Frontal cortex (tissue), 4 donors: ENCODE measurements at places on chromosomes 16 and 17.

- peak; percentile 85 for DNase-seq
These were observed 5.7 kb upstream of the BANP start for GRCh38 chr16:87945351-87946042.

DNA sequence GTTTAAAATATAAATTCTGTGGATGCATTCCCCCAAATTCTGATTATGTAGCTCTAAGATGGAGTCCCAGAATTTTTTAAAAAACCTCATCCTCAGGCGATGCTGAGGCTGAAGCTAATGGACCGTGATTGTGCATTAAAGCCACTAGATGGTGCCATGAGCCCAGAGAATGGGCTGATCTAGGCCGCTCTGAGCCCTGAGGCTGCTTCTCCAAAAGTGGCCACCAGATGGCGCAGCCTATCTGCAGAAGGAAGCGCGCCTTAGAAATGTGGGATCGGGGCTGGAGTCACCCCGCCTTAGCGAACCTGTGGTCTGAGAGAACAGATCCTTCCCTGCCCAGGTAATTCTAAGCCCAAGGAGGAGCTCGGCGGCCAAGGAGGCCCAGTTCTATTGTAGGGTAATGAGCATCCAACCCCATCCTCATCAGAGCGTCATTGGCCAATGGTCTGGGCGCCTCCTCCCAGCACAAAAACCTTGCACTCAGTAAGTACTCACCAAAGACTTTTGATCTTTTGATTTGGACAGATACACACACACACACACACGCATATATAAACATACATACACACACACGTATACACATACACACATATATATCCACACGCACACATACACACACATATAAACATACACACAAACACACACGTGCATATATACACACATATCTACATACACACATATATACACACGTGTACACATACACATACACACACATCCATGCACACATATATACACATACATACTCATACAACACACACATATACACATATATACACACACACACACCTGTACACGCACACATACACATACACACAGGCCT, 13.7 kb upstream of the MMP2 start:
- DNase-seq, result peak; percentile 69

DNA sequence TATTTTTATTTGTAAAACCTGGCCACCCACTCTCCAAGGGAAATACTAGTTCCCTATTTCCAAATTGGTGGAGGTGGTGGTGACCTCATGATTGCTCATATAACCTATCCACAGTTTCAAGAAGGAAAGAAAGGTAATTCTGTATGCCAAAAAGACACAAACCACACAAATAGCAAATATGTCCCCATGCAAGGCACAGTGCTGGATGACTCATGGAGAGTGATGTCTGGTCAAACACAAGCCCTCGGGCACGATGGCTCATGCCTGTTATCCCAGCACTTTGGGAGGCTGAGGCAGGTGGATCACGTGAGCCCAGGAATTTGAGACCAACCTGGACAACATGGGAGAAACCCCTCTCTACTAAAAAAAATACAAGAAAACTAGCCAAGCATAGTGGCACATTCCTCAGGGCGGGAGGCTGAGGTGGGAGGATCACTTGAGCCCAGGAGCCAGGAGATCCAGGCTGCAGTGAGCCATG, 64.2 kb downstream of the GNA13 start:
- DNase-seq, result no peak

DNA sequence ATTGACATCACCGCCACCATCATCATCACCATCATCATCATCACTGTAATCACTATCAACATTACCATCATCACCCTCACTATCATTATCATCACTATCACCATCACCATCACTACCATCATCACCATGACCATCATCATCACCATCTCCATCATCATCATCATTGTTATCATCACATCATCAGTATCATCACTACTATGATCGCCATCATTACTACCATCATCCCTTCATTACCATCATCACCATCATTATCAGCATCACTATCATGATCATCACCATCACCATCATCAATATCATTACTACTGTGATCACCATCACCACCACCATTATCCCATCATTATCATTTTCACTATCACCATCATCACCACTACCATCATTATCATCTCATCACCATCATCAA, 368.3 kb downstream of the SEC14L1 start:
- DNase-seq, result no peak

DNA sequence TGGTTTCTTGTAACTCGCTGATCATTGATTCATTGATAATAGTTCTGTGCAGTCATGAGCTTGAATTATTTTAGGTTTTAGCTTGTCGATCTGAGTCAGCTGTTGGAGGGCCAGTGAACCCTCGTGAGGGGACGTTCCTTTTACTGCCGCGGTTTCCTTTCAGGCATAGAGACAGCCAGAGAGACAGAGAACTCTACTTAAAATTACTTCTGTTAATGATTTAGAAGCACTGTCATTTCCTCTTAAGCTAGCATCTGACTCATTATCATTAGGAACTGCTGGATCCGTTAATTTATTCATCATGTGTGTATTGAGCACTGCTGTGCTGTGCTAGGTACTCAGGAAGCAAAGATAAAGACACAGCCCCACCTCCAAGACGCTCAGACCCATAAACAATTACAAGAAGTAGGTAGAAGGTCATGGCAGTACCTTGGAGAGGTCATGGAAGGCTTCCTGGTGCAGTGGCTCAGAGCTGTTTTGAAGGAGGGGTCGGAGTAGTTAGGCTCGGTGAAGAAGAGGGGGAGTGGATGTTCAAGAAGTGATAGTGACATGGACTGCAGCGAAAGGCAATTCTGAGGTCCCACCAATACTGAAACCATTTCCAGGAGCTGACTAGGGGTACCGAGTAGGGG, 3.3 kb downstream of the PGS1 start:
- DNase-seq, result no peak
